ENCODE measurements at places on chromosomes 7 and 10.
A peak's percentile ranks its signal among the peaks of the same experiment; 100 is the strongest.

DNA sequence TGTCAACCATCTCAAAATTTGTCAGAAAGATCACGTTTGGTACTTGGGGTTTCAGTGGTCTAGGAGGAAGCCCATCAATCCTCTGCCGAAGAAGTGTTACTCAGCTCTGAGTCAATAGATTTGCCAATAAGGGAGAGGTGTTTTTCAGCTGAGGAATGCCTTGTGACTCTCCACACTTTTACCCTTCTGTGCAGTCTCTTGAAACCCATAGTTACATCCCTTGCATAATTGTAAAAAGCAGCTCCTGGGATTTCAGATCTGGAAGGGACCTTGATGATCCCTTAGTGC, 47.5 kb downstream of the INSYN2A start:
- peak; percentile 73 for DNase-seq
- H3K36me3 ChIP-seq, result no peaks in the 10 kb centered on the region
- H3K4me1 ChIP-seq, result no peaks in the 10 kb centered on the region
- H3K27ac ChIP-seq, result no peak overlapping the region
- no peaks in the 10 kb centered on the region for H3K27me3 ChIP-seq

GRCh38 chr10:113292743-113293142, 260.1 kb upstream of the HABP2 start:
- H3K4me1 ChIP-seq, result no peaks in the 10 kb centered on the region
- no peaks in the 10 kb centered on the region for H3K36me3 ChIP-seq
- no peak for DNase-seq
- H3K27me3 ChIP-seq, result no peaks in the 10 kb centered on the region
- H3K4me3 ChIP-seq, result no peak overlapping the region

GRCh38 chr7:153087498-153087897, 327.9 kb downstream of the ACTR3B start:
- H3K27me3 ChIP-seq, result no peaks in the 10 kb centered on the region
- H3K4me3 ChIP-seq, result no peak overlapping the region
- no peak for DNase-seq
- H3K4me1 ChIP-seq, result no peaks in the 10 kb centered on the region
- H3K36me3 ChIP-seq, result no peaks in the 10 kb centered on the region

- DNase-seq, result peak; percentile 57
- H3K27ac ChIP-seq, result no peak overlapping the region
- peaks cover 6% of the 10 kb centered on the region for H3K4me1 ChIP-seq
- H3K36me3 ChIP-seq, result no peaks in the 10 kb centered on the region
Observed at GRCh38 chr10:124125305-124126116, 32.1 kb upstream of the CHST15 start.

DNA sequence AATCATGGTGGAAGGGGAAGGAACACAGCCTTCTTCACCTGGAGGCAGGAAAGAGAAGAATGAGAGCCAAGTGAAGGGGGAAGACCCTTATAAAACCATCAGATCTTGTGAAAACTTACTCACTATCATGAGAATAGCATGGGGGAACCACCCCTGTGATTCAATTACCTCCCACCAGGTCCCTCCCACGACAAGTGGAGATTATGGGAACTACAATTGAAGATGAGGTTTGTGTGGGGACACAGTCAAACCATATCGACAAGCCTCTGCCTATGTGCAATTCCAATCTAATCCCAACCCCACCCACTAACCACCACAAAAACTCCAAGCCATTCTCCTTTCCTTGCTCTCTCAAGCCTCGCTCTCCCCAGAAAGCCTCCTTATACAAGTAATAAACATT, 69.2 kb downstream of the TAC1 start:
- no peak overlapping the region for H3K27ac ChIP-seq
- H3K36me3 ChIP-seq, result no peaks in the 10 kb centered on the region
- no peak for DNase-seq
- no peaks in the 10 kb centered on the region for H3K4me1 ChIP-seq
- H3K27me3 ChIP-seq, result peaks cover 4% of the 10 kb centered on the region
- no peak overlapping the region for H3K4me3 ChIP-seq

GRCh38 chr7:131443496-131443895, 112.9 kb downstream of the PODXL start:
- H3K27ac ChIP-seq, result no peak overlapping the region
- peaks cover 28% of the 10 kb centered on the region for H3K36me3 ChIP-seq
- no peaks in the 10 kb centered on the region for H3K27me3 ChIP-seq

- no peaks in the 10 kb centered on the region for H3K36me3 ChIP-seq
- no peak for DNase-seq
- H3K27ac ChIP-seq, result no peak overlapping the region
- H3K27me3 ChIP-seq, result peaks cover 3% of the 10 kb centered on the region
- no peak overlapping the region for H3K4me3 ChIP-seq
Observed at GRCh38 chr7:55081472-55082227, 62.8 kb downstream of the EGFR start.

- H3K36me3 ChIP-seq, result no peaks in the 10 kb centered on the region
- H3K27ac ChIP-seq, result no peak overlapping the region
- H3K4me1 ChIP-seq, result no peaks in the 10 kb centered on the region
Observed at GRCh38 chr10:52297747-52298146, 16.3 kb upstream of the DKK1 start.

GRCh38 chr10:127854769-127855590, 37.8 kb downstream of the CLRN3 start:
- DNase-seq, result no peak
- no peaks in the 10 kb centered on the region for H3K27me3 ChIP-seq
- no peak overlapping the region for H3K4me3 ChIP-seq
- no peaks in the 10 kb centered on the region for H3K4me1 ChIP-seq

DNA sequence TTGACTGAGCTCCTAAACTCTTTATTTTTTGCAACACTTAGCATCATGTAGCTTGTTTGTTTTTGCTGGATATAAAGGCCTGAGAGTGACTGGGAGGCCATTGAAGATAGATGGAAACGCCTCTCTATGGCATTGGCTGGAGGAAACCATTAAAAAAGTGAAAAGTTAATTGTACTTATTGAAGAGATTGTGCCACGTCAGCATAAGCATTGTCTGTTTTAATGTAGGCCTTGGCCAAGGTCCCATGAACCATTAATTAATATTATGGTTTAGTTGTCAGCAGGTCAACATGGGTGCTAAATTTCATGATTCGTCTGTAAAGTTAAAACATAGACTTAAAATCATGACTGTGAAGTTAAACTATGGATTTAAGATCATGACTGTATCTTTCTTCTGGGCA, 178.6 kb downstream of the GATA3 start:
- peaks cover 3% of the 10 kb centered on the region for H3K27me3 ChIP-seq
- DNase-seq, result no peak
- H3K36me3 ChIP-seq, result no peaks in the 10 kb centered on the region

DNA sequence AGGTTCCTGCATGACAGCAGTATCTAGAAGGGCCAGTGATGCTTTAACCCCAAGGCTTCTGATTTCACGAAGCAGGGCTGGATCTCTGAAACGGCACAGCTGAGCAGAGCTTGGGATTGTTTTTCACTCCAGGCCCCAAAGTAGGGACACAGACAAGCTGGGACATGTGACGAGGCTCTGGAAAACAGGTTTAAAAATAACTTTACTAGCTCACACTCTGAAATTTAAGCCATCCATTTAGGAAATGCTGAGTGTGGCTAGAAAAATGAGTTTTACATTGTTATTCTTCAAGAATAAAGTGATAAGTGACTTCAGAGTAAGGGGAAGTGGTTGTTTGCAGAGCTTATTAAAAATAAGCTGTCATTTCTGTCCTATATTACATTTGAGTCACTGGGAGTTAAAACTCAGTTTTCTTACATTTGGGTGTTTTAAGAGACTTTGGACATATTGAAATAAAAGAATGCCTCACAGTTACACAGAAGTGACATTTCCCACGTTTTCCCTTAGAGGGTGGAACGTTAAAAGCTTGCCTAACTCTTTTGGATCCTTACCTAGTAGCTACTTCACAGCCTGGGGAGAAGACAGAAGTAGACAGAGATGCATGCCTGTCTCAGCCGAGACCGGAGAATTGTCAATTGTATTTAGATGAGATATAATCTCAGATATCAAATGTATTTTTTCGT, 107.8 kb downstream of the GALNT17 start:
- H3K27ac ChIP-seq, result no peak overlapping the region
- no peak for DNase-seq
- H3K27me3 ChIP-seq, result no peaks in the 10 kb centered on the region

DNA sequence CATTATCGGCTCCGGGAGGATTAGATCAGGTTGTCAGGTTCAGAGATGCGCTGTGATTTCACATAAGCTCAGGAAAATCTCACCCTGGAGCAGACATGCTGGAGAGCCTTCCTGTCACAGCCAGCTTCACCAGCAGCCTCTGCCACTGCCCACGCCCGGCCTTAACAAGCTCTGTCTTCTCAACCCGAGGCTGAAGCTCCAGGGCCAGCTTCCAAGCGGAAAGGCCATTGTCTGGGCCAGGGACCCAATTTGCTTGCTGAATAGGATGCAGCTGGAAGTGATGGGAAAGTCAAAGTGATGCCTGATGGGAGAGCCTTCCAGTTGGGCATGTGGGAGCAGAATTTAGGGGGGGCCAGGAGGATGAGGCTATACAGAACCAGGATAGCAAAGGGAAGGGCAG, 36.3 kb downstream of the C10orf105 start:
- H3K27me3 ChIP-seq, result no peaks in the 10 kb centered on the region

- H3K4me1 ChIP-seq, result peaks cover 27% of the 10 kb centered on the region
- no peaks in the 10 kb centered on the region for H3K36me3 ChIP-seq
- no peak overlapping the region for H3K4me3 ChIP-seq
Observed at GRCh38 chr7:112421666-112422486, 28.4 kb upstream of the IFRD1 start.

DNA sequence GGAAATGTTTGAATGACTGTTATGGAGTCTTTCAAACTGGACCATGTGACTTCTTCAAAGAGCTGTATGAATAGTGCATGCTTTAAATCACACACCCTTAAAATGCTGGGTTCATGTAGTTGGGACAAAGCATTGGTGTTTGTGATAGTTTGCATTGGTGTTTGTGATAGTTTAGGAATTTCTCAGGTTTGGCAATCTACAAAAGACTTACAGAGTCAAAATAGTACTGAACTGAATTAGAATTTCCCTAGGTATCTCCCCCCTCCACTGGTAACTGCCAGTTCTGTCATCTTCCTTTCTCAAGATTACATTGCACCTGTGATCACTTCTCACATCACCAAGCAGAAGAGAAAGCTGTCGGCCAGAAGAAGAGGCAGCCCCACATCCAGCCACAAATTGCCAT, 261.1 kb downstream of the GATA3 start:
- no peaks in the 10 kb centered on the region for H3K36me3 ChIP-seq
- no peaks in the 10 kb centered on the region for H3K27me3 ChIP-seq
- no peak for DNase-seq
- no peak overlapping the region for H3K4me3 ChIP-seq
- H3K27ac ChIP-seq, result no peak overlapping the region

- peak; percentile 84 for DNase-seq
- H3K4me1 ChIP-seq, result no peaks in the 10 kb centered on the region
- no peaks in the 10 kb centered on the region for H3K27me3 ChIP-seq
- no peak overlapping the region for H3K27ac ChIP-seq
- H3K36me3 ChIP-seq, result no peaks in the 10 kb centered on the region
- H3K4me3 ChIP-seq, result no peak overlapping the region
Observed at GRCh38 chr7:17185690-17186070, 112.8 kb upstream of the AHR start.

DNA sequence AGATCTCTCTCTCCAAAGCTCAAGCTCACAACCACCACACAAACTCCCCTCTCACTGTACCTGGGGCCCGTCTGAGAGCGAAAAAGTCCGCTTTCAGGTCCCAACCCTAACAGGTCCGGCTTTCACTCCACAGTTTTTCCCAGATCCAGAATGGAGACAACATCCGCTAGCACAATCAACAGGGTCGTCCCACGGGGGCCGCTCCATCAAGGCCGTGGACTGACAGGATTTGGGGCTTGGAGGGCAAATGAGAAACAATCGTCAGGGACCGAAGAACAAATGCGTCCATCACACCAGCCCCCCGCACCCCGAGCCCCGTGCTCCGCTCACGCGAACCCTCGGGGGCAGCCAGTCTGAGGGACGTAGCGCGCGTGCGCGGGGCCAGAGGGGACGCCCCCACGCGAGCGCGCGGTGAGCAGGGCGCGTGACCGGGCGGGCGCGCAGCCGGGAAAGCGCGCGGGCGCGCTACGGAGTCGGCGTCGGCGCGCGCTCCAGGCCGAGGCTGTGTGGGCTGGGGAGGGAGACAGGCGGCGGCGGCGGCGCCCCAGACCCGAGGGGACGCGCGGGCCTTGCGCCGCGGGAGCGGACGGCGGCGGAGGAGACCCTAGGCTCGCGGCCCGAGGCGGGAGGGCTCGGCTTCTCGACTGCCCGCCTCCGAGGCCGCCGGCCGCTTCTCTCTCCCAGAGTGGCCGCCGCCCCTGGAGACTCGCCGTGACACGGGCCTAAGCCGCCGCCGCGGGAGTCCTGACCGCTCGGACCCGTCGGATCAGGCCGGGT, at the start of gene SLK:
Gene SLK, plus strand, starts transcription at position 470 of the 777 bp plus-strand sequence. CDS start 606 bp downstream, outside the sequence.
- no peaks in the 10 kb centered on the region for H3K36me3 ChIP-seq
- DNase-seq, result peak; percentile 94
- peak within 1 kb of the TSS; percentile 80 for H3K4me3 ChIP-seq
- H3K27me3 ChIP-seq, result no peaks in the 10 kb centered on the region
- H3K27ac ChIP-seq, result peak within 1 kb of the TSS; percentile 90

DNA sequence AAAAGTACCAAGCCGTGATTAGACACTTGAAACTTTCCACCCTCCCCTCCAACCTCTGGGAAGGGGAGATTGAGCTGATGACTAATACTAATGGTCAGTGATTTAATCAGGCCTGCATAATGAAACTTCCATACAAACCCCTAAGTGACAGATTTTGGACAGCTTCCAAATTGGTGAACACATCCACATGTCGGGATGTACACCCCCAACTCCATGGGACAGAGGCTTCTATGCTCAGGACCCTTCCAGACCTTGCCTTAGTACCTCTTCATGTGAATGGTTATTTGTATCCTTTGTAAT, 4.8 kb downstream of the NUB1 start:
- H3K4me1 ChIP-seq, result peaks cover 17% of the 10 kb centered on the region
- H3K27ac ChIP-seq, result no peak overlapping the region
- no peaks in the 10 kb centered on the region for H3K27me3 ChIP-seq
- no peak for DNase-seq

- peaks cover 19% of the 10 kb centered on the region for H3K4me1 ChIP-seq
- H3K27me3 ChIP-seq, result no peaks in the 10 kb centered on the region
- H3K36me3 ChIP-seq, result no peaks in the 10 kb centered on the region
- H3K4me3 ChIP-seq, result no peak overlapping the region
- no peak overlapping the region for H3K27ac ChIP-seq
Observed at GRCh38 chr7:1859266-1860035, 189.4 kb downstream of the ELFN1 start.

DNA sequence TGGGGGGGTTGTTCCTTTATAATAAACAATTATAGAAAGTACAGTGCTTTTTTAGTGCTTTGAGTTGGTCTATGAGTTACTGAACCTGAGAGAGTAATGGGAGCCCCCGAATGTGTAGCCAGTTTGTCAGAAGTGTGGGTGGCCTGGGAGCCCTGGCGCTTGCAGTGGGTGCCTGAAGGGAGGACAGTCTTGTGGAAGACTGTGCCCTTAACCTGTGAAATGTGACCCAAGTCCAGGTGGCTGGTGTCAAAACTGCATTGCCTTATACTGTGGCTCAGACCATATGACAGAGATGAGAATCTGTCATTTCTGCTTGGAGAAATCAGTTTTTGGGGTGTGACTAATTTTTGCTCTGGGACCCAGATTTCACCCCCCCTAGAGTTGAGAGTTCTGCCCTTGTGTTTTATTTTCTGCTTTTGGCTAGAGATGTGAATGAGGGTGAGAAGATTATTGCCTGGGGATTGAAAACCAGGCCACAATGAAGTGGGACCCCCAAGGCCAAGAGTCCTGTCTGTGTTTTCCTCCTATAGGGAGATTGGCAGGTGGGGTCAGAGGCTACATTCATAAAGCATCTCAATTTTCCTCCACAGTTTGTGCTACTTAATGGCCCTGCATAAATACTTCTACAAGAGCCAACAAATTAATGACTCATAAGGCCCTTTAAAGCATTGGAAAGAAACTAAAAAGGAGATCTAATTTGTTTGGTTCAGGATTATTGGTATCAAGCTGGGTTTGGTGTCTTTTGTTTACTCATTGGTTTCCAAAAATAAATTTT, 24.1 kb upstream of the CARD11 start:
- no peak overlapping the region for H3K27ac ChIP-seq
- no peak overlapping the region for H3K4me3 ChIP-seq
- no peak for DNase-seq
- no peaks in the 10 kb centered on the region for H3K36me3 ChIP-seq
- H3K27me3 ChIP-seq, result no peaks in the 10 kb centered on the region

Data from common myeloid progenitor, CD34-positive (primary cell).